ENCODE measurements at places on chromosomes 13 and 19. TPM values are rescaled to one million over a fixed set of nuclear protein-coding genes. Genes with fewer than 3 reads are reported as not detected.

The TTC9B gene
- not detected for total RNA-seq

The PCDH20 gene
- 1.9 TPM for total RNA-seq

The USE1 gene
- 33.2 TPM for total RNA-seq

The PSG5 gene
- total RNA-seq, result not detected

The PKN1 gene
- 91.4 TPM for total RNA-seq

The ZNF723 gene
- total RNA-seq, result not detected

DNA sequence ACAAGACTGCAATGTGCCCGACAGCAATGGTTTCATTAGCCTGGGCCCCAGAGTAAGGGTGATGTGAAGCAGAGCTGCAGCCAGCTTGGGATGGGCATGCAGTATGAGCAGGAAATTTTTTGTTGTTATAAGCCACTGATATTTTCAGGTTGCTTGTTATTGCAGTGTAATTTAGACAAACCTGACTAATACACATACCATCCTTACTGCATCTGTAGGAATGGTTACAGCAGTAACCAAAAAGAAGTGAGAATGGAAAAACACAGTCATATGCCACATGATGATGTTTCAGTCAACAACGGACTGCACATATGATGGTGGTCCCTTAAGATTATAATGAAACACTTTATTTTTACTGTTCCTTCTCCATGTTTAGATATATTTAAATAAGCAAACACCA, 8.6 kb upstream of the POMP start:
- no peaks in the 10 kb centered on the region for H3K27me3 ChIP-seq
- peaks cover 5% of the 10 kb centered on the region for H3K4me1 ChIP-seq
- H3K27ac ChIP-seq, result no peak overlapping the region
- H3K36me3 ChIP-seq, result no peaks in the 10 kb centered on the region
- no peak for DNase-seq
- no peak overlapping the region for H3K4me3 ChIP-seq

GRCh38 chr19:46133101-46133627, 8.7 kb upstream of the IGFL3 start:
- H3K27me3 ChIP-seq, result no peaks in the 10 kb centered on the region
- H3K36me3 ChIP-seq, result no peaks in the 10 kb centered on the region
- peaks cover 23% of the 10 kb centered on the region for H3K4me1 ChIP-seq
- no peak overlapping the region for H3K4me3 ChIP-seq
- peak; percentile 92 for DNase-seq

- H3K4me1 ChIP-seq, result peaks cover 30% of the 10 kb centered on the region
- no peak for DNase-seq
- H3K4me3 ChIP-seq, result no peak overlapping the region
Measured at GRCh38 chr13:36154567-36155291, 23.5 kb upstream of the DCLK1 start.

GRCh38 chr13:66212511-66212910, 1017.6 kb downstream of the PCDH9 start:
- no peak for DNase-seq
- no peak overlapping the region for H3K4me3 ChIP-seq
- no peak overlapping the region for H3K27ac ChIP-seq
- H3K36me3 ChIP-seq, result no peaks in the 10 kb centered on the region

DNA sequence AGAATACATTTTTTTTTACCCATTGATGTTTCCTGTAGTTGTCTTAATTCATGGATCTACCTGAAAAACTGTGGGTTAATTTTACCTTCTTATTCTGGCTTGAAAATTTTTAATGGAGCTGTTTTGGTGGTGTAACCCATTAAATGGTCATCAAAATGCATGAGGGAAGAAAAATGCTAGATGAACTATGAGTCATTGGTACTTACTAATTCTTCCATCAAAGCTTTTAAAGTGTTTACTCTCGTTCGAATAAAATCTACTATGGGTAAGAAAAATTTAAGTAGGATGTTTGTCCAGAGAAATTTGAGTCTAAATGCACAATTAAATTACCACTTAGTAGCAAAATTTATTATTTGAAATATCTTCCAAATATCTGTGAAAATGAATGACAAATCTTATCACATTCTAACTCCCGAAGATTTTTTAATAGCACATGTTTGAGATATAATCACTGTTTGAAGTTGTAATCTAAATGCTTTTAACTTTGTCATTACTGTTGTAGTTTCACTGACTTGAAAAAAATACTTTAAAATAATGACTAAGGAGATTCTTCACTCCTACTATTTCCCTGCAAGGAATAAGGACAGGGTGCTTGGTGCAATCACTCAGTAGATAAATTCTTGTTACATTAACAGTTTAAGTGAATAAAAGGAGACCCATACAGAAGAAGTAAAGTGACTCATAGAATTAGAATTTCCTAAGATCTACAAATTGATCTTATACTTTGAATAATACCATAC, 437.7 kb downstream of the IRS2 start:
- H3K4me1 ChIP-seq, result no peaks in the 10 kb centered on the region
- peak; percentile 53 for DNase-seq
- no peak overlapping the region for H3K4me3 ChIP-seq
- no peaks in the 10 kb centered on the region for H3K36me3 ChIP-seq

GRCh38 chr19:46629546-46630025, 4.7 kb upstream of the PTGIR start:
- H3K4me3 ChIP-seq, result no peak overlapping the region
- no peaks in the 10 kb centered on the region for H3K36me3 ChIP-seq
- H3K27me3 ChIP-seq, result no peaks in the 10 kb centered on the region
- no peak for DNase-seq

GRCh38 chr13:47672245-47673008, 328.6 kb downstream of the SUCLA2 start:
- H3K27ac ChIP-seq, result no peak overlapping the region
- no peaks in the 10 kb centered on the region for H3K27me3 ChIP-seq
- DNase-seq, result no peak
- no peak overlapping the region for H3K4me3 ChIP-seq

GRCh38 chr19:7701654-7702457, at the start of gene FCER2:
Gene FCER2 (minus strand): TSS chr19:7702131. CDS start chr19:7699760, 2,371 bp downstream.
- no peak within 1 kb of the TSS for H3K27ac ChIP-seq

GRCh38 chr13:73412933-73413332, 354.1 kb downstream of the KLF5 start:
- no peaks in the 10 kb centered on the region for H3K4me1 ChIP-seq
- no peaks in the 10 kb centered on the region for H3K27me3 ChIP-seq
- H3K27ac ChIP-seq, result no peak overlapping the region
- H3K36me3 ChIP-seq, result no peaks in the 10 kb centered on the region
- DNase-seq, result no peak
- H3K4me3 ChIP-seq, result no peak overlapping the region

Data from A673 (cell line).